ENCODE measurements at places on chromosomes 5 and 9.

DNA sequence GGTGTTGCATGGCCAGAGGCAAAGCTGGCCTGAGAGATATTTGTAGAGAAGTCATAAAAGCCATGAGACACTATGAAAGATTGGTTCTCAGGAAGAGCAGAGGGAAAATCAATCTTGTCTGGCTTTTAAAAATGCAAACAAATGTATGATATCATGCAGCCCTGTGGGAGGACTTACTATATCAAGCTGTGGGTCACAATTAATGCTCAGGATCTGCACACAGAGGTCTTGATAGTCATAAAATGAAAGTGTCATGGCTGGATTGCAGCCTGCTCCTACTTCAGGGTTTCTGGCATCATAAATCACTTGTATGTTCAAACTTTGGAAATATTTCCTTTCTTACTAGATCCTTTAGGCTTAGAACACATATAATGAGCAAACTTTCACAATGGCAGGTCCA is 151.5 kb downstream of the SEMA6A start:
- DNase-seq, result no peak

GRCh38 chr5:6759983-6760382 is 46.8 kb downstream of the TENT4A start:
- DNase-seq, result no peak

- DNase-seq, result no peak
These were observed 3.0 kb upstream of the ITGA1 start for GRCh38 chr5:52784737-52785136.

DNA sequence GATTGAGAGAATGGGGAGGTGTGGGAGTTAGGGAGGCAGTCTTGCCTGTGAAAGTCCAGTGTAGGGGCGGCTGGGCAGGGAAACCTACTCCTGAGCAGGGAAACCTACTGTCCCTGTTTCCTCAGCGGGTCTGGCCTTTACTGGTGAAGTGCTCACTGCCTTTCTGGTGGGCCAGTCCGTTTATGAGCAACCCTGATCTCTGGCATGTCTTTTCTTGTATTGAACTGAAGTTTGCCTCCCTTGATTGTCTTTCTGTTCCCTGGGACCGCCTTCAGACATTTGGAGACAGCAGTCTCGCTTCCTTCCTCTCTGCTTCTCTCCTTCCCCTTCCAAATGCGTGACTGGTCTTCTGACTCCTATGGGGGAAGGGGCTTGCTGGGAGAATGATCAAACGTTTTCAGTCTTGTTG is 2.9 kb downstream of the SNX18 start:
- DNase-seq, result no peak

- DNase-seq, result no peak
These were observed 102.7 kb upstream of the CPEB4 start for GRCh38 chr5:173785400-173785799.

DNA sequence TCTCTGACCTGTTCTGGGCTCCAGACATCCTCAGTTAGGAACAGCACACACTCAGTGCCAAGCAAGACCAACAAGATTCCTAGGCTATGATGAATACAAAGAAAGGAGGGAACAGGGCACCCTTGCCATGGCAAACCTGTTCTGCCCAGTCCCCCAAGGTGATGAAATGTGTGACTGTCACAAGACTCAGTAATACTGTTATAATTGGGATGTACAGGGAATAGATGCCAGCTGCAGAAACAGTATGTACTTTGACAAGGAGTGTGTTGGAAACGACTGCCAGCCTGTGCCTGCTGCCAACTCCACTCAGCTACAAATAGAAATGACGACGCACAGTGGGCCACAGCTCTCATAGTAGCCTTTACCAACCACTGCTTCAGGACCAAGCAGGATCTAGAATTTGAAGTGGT is 453.0 kb downstream of the EFNA5 start:
- no peak for DNase-seq

GRCh38 chr5:173707392-173707791 is 90.9 kb upstream of the BOD1 start:
- DNase-seq, result no peak

DNA sequence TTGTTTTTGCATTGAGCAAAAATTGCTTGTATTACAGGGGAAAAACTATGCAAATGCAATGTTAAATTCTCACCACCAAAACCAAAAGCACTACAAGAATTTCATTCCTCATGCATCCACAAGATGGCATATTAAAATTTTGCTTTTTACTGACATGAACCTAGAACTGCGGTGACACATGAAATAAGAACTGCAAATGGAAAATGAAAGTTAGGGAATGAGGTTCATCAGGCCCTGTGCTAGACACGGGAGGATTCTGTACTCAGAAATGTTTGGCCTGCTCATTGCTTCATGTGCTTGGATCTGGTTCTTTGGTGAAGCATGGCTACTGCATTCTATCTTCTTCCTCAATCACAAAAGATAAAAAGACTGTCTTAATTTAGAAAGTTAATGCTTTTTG is 9.1 kb upstream of the RFK start:
- DNase-seq, result peak; percentile 16

- peak; percentile 38 for DNase-seq
These were observed 1425.4 kb downstream of the FOXD4L5 start for GRCh38 chr9:63859475-63860215.

DNA sequence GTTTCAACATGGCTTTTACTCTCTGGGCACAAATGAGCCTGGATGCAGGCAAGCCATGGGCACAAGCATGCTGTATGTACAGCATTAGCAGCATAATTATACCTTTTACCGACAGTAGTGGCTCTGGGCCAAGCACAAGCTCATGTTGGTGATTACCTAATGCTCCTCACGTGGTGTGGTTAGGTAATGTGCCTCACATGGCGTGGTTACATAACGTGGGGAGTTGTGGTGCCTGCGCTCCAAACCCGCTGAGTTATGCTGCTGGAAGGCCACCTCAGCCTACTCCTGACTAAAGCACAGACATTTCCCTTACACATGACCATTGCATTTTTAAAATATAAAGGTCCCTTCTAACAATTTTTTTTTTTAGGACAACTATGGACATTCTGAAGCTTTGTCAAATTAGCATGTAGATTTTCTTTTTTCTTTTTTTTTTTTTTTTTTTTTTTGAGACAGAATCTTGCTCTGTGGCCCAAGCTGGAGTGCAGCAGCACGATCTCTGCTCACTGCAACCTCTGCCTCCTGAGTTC is 794.0 kb downstream of the EFNA5 start:
- DNase-seq, result no peak

DNA sequence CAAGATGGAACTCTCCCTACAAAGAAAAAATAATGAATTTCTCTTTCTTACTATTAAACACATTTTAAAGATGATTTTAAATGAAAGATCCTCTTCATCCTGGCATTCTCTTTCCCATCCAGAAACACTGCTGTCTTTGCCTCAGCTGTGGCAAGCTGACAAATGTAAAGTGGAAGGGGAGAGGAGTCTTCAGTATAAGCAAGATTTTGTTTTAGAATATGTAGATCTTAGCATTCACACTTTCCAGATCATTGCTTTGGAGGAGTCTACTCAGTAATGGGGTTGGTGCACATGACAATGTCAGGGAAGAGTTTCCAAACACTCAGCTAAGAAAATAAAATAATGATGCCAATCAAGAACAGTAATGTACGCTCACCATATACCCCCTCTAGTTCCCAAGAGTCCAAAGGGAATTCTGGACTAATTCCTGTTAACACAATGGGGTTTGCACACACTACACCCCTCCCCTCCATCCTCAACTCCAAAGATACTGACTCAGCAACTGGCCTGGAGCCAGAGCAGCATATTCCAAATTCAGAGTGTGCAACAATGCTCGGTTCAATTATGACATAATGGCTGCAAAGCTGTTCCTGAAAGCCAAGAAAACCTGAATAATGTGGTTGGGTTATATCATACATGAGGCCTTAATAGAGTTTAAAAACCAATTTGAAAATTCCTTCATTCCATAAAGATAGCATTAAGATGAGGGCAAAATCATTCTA is 4.6 kb downstream of the C5orf63 start:
- DNase-seq, result no peak

DNA sequence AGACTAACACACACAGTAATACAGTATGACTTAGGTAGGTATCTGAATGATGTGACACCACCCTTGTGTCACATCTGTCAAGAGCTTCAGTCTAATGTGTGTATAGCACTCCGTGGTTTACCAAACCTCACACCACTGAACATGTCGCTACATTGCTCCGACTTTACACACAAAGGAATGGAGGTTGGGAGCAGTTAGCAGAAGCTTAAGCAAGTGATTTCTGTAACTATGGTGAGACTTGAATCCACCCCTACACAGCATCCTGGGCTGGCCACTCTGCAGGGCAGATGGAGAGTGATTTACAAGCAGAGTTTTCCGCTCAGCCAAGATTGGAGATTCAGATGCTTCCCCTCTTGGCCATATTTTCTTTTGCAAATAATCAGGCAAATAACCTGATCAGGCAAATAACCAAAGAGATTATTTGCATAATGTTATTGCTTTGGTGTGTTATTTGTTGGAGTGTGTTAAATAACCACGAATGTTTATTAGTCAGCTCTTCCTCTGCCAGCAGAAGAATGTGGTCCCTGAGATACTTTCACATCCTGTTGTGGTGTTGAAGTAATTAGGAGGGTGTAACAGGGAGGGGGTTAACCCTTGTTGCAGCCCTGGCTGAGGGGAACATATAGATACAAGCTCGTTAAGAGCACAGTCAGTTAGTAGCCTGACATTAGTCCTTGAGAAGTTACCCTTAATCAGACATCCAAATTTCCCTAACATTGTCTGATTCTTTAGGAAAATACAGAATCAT is 92.8 kb downstream of the SNX18 start:
- peak; percentile 12 for DNase-seq

- no peak for DNase-seq
These were observed 23.4 kb downstream of the HRH2 start for GRCh38 chr5:175681045-175681967.

DNA sequence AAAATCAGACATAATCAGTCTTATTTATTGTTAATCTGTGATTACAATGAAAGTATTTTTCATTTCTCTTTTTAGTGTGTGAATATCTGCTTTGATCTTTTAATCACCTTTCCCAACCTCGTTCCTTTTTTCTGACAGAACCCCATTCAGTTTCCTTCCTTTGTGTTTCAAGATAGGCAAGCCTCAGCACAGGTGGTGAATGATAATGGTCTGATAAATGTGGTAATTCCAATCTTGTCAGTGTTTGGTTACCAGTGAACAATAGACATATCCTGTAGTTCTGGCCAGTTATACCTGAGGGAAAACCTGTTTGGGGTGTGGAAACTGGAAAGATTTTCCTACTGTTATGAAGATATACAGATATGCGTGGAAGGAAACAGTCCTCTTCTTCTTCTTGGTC is 13.5 kb downstream of the STX17 start:
- DNase-seq, result no peak

DNA sequence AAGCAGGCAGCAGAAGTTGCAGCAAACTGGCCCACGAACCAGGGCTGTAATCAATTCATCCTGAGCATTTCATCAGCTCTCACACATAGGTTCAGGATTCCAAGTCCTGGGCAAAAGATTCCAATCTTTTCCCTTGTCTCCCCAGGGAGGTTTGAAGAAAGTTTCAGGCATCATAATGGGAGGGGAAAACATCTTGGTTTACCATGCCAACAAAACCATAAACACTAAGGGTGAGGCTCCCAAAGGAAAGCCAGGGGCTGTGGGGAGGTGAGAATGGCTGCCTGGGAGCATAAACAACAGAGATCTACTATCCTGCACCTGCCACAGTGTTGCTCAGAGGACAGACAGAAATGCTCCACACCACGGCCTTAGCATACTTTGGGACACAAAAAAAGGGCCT is 94.6 kb downstream of the SH3TC2 start:
- DNase-seq, result no peak

- no peak for DNase-seq
These were observed 122.0 kb downstream of the RGS3 start for GRCh38 chr9:113585555-113585954.

- no peak for DNase-seq
These were observed 43.9 kb downstream of the SHB start for GRCh38 chr9:38025166-38025565.

GRCh38 chr5:95760273-95761191 is 29.4 kb downstream of the RHOBTB3 start:
- DNase-seq, result no peak

DNA sequence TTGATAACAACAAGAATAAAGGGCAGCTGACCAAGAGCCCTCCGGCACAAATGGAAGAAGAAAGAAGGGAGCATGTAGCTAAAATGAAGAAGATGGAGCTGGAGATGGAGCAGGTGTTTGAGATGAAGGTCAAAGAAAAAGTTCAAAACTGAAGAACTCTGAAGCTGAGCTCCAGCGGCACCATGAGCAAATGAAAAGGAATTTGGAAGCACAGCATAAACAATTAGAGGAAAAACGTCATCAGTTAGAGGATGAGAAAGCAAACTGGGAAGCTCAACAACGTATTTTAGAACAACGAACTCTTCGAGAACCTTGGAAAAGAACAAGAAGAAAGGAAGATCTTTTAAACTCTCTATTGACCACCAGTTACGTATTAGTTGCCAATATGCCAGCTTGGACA is 100.9 kb downstream of the GABBR2 start:
- no peak for DNase-seq

DNA sequence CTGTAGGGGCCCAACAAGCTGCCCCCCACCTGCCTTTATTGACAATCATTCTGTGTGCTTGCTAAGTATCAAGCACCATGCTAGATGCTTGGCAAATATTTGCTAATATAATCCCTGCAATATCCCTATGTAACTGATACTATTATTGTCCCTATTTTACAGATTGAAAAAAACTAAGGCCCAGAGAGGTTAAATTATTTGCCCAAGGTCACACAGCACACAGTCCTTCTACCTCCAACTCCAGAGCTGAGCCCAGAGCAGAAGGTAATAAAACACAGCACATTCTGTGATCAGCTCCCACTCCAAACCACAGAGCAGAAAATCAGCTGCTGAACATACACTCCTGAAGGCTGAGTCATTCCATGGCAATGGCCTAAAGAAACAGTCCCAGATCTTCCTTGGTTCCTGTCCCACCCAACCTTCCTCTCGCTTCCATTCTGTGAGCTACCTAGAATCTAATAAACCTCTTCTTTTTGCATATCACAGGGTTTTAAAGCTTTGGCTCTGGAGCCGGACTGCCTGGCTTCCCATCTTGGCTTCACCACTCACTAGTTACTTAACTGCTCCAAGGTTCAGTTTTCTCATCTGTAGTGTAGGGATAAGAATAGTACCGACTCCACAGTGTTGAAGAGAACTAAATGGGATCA is 66.7 kb upstream of the ADRA1B start:
- DNase-seq, result no peak

- no peak for DNase-seq
These were observed 758.5 kb upstream of the CTNND2 start for GRCh38 chr5:12662545-12663314.

Measured in activated naive CD4-positive, alpha-beta T cell treated with Interleukin-2 at 50 U/mL for 16 hours (primary cell).